ENCODE measurements at places on chromosomes 7 and 10.

GRCh38 chr10:28558923-28559508, 26.1 kb downstream of the WAC start:
- no peak for DNase-seq

- DNase-seq = no peak
Observed at GRCh38 chr7:155839461-155839860, 27.2 kb upstream of the SHH start.

- peak; percentile 24 for DNase-seq
Observed at GRCh38 chr10:61903221-61903927, 1.9 kb downstream of the ARID5B start.

DNA sequence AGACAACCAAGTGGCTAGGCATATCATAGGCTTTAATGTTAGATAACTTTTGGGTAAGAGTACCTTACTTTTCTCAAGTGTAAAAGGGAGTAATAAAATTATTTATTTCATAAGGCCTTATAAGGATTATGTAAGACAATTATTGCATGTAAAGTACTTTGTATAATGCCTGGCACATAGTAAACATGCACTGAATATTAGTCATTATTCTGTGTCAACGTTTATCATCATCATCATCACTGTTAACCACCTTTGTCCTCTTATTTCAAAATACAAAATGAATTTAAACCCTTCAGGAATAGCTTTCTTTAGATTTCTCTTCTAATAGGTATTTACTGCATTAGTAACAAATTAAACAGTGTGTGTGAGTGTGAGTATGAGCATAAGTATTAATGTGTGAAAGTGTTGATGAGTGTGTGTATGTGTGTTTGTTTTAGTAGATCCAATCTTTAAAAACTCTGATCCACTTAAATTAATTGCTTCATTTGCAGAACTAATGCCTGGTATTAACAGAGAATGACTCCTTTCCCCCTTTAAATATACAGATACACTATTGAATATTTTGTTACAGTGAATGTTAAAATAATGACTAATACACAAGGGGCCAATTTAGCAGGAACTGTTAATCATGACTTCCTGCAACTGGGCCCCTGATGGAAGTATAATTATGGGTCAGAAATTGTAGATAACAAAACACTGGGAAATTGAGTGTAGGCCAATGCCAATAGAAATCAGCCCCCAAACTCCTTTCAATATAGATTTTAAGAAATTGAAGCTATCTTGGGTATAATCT, 213.3 kb upstream of the FZD8 start:
- DNase-seq = no peak

GRCh38 chr7:30745261-30745941, 6.5 kb upstream of the INMT start:
- no peak for DNase-seq

GRCh38 chr7:83119026-83119382, 43.7 kb downstream of the PCLO start:
- DNase-seq = no peak

DNA sequence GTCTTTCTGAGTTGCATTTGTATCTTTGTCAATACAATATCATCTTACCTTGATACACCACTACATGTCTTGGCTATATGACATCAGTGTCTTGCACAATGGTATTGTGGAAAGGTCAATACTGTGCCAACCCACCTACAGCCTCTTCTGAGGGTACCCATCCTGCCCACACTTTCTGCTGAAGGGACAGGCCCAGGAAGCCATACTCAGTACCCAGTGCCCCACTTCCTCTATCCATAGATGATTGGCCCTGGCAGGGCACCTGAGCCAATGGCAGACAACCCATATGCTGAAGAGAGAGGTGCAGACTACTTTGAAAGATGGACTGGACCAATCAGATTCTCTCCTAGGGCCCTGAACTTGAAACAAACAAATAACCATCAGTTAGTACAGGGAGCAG, 152.0 kb upstream of the ADO start:
- DNase-seq = no peak

DNA sequence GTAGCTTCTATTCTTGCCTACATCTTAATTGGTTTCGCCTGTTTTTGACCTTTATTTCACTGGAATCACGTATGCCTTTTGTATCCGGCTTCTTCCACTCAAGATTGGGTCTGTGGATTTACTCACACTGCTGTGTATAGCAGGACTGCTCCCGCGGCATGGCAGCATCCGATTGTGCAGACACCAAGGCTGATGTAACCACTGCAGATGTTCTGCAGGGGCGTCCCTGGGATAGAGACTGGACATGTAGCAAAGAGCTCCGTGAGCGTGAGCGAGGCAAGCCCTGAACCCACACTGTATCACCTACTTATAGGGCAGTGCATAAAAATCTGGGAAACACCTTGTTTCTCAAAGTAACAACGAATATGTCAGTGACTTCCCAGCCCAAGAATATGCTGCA, 11.4 kb upstream of the IDI2 start:
- DNase-seq = no peak

DNA sequence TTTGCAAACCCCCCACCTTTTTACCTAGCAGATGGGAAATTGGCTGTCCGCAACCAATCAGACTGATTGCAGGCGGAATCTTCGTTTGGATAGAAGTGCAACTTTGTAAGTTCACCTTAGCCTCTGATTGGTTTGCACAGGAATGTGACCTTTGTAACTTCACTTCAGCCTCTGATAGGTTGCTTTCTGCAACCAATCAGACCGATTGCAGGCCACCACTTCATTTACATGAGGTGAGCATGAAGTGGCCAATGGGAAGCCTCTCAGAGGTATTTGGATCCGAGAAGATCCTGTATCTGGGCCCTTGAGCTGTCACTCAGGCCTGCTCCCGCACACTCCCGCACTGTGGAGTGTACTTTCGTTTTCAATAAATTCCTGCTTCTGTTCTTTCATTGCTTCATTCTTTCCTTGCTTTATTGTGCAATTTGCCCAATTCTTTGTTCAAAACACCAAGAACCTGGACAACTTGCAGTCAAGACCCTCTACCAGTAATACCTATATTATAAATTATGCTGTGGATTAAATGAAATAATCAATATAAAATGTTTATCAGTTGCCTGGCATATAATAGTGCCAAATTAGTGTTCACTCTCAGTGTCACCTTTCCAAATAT, 491.4 kb downstream of the PLXNA4 start:
- DNase-seq = no peak

GRCh38 chr7:109984729-109985128, 1106.2 kb upstream of the LRRN3 start:
- DNase-seq = no peak

- peak; percentile 54 for DNase-seq
Observed at GRCh38 chr10:68301790-68302502, 29.9 kb upstream of the HNRNPH3 start.

DNA sequence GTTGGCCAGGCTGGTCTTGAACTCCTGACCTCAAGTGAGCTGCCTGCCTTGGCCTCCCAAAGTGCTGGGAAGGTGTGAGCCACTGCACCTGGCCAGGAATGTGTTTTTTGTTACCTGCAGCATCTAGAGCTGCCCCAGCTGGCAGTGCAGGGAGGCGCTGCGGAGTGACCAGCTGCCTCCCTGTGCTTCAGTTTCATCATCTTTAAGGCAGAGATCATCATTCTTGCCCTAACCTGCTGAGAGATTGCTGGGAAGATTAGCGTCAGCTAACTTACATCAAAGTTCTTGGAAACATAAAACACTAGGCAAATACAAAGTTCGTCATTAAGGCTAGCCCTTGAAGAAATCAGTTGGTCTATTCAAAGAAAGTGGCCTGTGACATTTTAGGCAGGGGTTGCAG, 2.3 kb downstream of the ZNF282 start:
- no peak for DNase-seq

DNA sequence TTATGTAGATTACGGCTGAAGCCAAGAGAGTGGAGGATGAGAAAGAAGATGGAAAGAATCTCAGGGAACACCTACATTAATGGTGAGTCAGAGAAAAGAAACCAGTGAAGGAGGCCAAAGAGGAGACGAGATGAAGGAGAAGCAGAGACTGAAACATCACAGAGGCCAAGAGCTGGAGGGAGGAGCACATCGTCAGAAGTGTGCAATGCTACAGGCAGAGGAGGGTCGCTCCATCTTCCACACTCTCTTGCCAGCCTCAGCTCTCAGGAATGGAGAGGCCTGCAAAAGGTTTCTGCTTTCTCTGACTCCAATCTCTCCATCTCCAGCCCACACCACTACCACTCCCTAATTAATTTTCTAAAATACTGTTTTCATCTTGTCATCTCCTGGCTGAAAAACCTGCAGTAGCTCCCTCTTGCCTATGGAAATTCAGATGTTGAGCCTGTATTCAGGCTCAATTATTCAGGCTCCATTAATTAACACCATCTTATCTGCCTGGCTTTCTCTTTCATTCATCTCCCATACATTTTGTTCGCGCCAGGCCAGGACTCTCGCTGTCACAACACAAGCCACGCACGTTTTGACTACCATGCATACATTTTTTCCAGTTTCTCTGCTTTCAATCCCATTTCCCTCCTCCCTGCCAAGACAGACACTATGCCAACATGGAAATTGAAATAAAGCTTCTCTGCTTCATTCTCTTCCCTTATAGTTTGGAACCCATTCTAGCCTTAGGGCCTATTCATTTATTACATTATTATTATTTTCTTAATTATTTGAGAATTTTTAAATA, 165.8 kb downstream of the INHBA start:
- DNase-seq = no peak

DNA sequence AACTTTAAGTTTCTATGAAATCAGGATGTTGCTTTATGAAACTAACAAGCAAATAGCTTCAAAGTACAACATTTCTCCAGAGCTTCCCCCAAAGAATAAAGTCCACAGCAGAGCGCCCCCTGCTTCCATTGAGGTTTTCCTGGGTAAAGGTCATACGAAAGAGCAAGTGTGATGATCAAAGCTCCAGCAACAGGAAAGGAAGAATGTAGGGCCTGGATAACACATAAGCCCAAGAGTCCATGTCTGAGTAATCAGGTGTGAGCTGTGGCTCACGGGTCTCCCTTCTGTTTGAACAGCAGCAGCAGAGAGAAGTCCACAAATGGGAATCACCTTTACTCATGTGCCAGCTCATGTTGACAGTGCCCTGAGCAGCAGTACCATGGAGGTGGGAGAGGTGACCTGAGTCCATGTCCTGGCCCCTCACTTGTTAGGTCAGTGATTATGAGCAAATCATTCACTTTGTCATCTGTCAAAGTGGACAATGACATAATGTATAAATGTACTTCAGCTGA, 50.5 kb downstream of the MRPL32 start:
- no peak for DNase-seq

DNA sequence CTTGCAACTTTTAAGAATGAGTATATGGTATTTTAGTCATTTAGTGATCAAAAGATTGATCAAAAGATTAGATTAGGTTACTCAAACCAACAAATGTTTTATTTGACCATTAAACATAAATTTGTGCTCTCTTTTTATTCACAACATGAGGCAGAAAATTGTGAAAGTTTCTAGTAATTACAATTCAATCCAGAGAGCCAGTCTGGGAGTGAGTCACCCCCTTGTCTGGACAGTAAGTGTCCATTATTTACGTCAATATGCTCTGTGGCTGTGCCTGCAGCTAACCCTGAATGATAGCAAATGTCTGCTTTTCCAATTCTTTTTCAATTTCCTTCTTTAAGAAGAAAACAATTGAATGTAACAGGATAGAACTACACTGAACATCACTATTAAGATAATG, 27.9 kb downstream of the GNG11 start:
- DNase-seq = peak; percentile 72

DNA sequence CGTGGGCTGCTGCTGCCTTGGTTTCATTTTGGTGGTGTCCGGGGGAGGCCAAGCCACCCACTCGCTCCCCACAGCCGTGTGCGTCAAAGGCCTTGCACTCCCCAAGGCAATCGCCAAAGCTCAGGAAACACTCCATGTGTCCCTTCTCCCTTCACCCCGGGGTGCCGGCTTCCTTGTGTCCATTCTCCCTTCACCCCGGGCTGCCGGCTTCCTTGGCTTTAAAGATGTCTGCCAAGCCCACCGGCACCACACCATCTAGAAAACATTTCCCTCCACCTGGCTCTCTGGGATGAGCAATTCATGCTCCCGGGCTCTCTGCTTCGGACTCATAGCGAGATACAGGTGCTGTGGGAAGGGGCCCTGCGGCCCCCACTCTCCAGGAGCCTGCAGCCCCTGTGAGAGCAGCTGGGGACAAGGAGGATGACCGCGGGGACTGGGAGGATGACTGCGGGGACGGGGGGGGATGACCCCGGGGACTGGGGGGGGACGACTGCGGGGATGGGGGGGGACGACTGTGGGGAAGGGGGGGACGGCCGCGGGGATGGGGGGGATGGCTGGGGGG, 322.1 kb downstream of the DNAJB6 start:
- DNase-seq = no peak

DNA sequence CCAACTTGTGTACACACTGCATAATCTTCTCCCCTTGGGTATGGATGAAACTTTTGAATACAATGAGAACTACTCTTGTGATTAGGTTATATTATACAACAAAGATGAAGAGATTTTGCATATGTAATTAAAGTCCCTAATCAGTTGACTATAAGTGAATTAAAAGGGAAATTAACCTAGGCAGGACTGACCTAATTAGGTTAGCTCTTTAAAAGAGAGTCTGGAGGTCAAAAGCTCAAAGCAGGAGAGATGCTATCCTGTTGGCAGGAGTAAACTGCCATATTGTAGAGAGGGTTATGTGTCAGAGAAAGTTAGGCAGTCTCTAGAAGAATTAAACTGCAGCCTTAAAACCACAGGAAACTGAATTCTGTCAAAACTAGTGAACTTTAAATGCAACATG, 29.4 kb downstream of the HGF start:
- DNase-seq = no peak

GRCh38 chr10:12380999-12381398, 31.7 kb downstream of the CAMK1D start:
- DNase-seq = no peak

DNA sequence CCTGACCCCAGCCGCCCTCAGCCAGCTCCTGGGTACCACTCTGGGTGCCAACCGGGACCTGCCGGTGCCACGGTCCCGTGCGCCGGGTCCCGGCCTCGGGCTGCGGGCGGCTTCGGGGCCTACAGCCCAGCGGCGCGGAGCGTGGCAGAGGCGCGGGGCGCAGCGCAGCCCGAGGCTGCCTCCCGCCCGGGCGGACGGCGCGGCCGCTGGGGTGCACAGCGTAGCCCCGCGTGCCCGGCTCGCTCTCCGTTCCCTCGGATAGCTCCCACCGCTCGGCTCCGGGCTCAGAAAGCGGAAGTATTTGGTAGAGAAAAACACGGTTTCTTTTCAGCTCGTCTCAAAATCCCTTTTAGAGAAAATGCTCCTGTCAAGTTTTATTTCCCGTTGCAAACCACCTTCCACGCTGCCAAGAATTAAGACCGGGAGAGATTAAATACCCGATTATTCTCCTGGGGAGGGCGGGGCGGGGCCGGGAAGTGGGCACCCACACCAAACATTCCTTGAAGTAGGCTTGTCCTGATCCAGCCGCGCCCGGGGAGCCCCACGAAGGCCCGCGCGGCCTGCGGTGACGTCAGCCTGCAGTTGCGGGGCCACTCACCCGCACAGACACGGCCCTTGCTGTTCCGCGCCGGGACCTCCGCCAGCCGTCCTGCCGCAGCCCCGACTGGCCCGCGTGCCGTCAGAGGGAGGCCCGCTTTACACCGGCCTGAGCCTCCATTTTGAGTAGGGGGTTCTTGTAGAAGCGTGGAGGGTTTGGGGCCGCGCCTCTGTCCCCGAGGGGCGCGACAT, 7.2 kb downstream of the HOXA13 start:
- no peak for DNase-seq

All from stromal cell of bone marrow (primary cell).